ENCODE measurements at places on chromosomes 7 and 10. TPM values are rescaled to one million over a fixed set of nuclear protein-coding genes. Genes with fewer than 3 reads are reported as not detected.

Gene AKR1B15
- total RNA-seq = not detected

Gene AKR1E2
- 1.9 TPM for total RNA-seq

Gene TMEM72
- total RNA-seq = not detected

Gene NXPH1
- total RNA-seq = not detected

Gene RASA4
- 0.56 TPM for total RNA-seq

Gene DKK1
- total RNA-seq = 228 TPM

Gene MYO1G
- total RNA-seq = 0.04 TPM

Gene HABP2
- not detected for total RNA-seq

Gene STAMBPL1
- 9.6 TPM for total RNA-seq

Gene WEE2
- total RNA-seq = not detected

Gene GDF2
- not detected for total RNA-seq

Gene ADCY1
- total RNA-seq = 0.56 TPM

Gene NODAL
- total RNA-seq = 0.14 TPM

Gene MET
- 147 TPM for total RNA-seq

Gene PLXDC2
- 5.1 TPM for total RNA-seq

Gene RHOBTB1
- 3.4 TPM for total RNA-seq

Gene SH2D4B
- total RNA-seq = not detected

Gene OR9A2
- not detected for total RNA-seq

Gene OR2A14
- total RNA-seq = not detected

Gene ADGRA1
- total RNA-seq = not detected

Gene IDI2
- total RNA-seq = not detected

Gene SUN1
- total RNA-seq = 87.9 TPM

Gene MBL2
- not detected for total RNA-seq

Gene KLF14
- total RNA-seq = not detected

Gene CRHR2
- not detected for total RNA-seq

Gene NPC1L1
- total RNA-seq = not detected

Gene SLC13A1
- not detected for total RNA-seq

Gene CACNA2D1
- total RNA-seq = 2.3 TPM

All from foreskin keratinocyte (primary cell).